ENCODE measurements at places on chromosomes 3 and 15. TPM values are rescaled to one million over a fixed set of nuclear protein-coding genes. Genes with fewer than 3 reads are reported as not detected.

GRCh38 chr15:99708563-99708962, 24.7 kb downstream of the LYSMD4 start:
- DNase-seq: peak; percentile 88

Gene FGF12
- 4.4 TPM for total RNA-seq

DNA sequence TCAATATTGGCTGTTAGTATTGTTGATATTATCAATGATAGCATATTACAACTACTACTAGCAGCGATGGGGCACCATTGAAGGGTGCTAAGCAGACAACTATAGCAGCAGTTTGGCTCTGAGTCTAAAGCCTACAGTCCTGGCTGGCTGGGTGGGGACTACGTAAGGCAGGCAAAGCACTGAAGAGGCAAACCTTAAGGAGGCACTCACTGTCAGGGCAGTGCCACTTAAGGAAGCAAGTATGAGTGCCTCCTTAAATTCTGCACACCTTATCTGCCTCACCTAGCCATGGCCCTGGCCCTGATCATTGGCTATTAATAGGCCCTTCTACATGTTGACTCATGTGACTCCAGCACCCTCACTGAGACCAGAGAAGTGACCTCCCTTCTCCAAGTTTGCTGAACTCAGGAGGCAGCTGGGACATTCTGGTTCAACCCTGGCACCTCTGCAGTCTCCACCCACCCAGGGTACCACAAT, 20.6 kb downstream of the CDCP1 start:
- DNase-seq: no peak

Gene TNFAIP8L3
- 0.33 TPM for total RNA-seq

Gene SI
- not detected for total RNA-seq

DNA sequence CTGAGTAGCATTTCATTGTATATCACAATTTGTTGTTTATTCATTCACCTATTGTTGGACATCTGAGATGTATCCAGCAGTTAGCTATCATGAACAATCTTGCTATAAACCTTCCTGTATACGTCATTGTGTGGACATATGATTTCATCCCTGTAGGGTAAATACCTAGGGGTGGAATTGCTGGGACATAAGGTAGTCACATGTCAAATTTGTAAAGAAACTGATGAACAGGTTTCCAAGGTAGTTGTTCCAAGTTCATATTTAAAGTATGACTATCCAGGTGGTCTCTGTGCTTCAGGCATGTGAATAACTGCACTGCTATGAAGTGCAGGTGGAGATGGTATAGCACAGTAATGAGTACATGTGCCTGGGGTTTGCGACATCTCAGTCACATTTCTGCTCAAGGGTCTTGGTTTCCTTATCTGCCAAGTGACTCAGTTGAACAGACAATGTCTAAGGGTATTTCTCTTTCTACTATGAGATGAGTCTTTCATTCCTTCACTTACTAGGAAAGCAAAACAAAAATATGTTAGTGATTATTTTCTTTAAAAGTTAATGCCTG, 229.0 kb upstream of the HES1 start:
- no peak for DNase-seq

DNA sequence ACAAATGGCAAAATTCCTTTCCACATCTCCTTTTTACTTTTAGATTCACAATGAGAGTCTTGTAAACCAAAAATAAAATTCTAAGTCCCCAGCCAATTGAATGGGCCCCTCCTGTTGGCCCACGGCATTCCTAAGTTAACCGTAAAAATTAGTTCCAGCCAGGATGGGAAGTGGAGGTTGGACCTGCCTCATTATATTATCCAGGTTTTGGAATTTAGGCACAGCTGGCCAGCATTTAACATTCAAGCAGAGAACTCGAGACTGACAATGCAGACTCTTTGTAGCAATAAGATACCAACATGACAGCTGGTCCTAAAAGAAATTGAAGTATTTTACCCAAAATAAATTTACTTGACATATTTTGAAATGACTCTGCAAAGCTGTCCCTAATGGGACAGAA, 321.0 kb upstream of the NAALADL2 start:
- DNase-seq: no peak

DNA sequence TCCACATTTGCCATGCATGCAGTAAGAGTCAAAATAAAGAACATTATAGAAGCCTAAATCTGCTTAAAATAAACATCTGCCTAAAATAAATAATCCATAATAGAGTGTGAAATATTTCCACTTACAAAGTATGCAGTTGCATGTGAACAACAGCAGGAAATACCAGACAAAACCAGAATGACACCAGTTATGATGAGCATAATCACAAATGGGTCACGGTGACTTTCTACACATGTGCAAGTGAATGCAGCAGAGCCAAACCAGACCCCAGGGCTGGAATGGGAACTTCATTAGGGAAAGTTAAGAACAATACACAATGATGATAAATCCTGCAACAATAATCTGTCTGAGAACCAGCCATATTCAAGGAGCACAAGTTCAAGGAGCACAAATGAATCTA, 615.5 kb downstream of the ROBO2 start:
- DNase-seq: no peak

Gene BCHE
- 48.5 TPM for total RNA-seq

Gene LCTL
- 0.10 TPM for total RNA-seq

Gene EFHB
- not detected for total RNA-seq

- DNase-seq: no peak
Measured at GRCh38 chr15:98903377-98904018, 104.1 kb downstream of the PGPEP1L start.

DNA sequence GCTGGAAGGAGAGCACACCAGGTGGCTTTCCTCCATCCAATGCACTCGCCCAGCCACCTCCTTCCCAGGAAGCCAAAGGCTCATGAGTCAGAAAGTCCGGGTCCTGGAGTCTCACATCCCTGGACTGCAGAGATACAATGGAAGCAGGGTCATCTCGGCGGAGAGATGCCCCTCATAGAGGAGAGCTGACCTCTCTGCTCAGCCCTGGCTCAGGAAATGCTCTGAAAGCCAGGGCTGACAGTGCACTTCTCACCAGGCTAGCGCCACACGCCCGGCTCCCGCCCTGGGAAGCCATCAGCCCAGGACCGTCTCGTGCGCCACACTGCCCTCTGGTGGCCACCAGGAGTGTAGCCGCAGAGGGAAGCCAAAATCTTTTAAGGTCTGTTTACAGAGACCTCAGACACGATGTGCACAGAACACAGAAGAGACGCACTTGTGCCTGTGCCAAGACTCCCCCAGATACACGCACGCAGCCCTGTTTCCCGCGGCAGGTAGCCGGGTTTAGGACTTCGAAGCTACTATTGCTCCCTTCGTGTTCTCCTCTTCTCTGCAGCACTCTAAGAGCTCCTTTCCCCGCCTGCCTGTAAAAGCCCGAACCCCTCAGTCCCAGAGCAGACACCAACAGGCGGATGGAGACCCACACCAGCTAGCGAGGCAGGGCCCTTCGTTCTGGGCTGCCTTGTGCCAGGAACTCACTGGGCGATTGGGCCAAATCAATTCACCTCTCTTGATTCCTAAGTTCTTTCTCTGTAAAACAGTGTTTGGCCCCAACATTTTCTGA, 9.7 kb downstream of the NTRK3 start:
- DNase-seq: peak; percentile 71

Gene GPR62
- total RNA-seq: not detected

Gene ZDHHC3
- 30.1 TPM for total RNA-seq

Gene VEPH1
- 8.9 TPM for total RNA-seq

DNA sequence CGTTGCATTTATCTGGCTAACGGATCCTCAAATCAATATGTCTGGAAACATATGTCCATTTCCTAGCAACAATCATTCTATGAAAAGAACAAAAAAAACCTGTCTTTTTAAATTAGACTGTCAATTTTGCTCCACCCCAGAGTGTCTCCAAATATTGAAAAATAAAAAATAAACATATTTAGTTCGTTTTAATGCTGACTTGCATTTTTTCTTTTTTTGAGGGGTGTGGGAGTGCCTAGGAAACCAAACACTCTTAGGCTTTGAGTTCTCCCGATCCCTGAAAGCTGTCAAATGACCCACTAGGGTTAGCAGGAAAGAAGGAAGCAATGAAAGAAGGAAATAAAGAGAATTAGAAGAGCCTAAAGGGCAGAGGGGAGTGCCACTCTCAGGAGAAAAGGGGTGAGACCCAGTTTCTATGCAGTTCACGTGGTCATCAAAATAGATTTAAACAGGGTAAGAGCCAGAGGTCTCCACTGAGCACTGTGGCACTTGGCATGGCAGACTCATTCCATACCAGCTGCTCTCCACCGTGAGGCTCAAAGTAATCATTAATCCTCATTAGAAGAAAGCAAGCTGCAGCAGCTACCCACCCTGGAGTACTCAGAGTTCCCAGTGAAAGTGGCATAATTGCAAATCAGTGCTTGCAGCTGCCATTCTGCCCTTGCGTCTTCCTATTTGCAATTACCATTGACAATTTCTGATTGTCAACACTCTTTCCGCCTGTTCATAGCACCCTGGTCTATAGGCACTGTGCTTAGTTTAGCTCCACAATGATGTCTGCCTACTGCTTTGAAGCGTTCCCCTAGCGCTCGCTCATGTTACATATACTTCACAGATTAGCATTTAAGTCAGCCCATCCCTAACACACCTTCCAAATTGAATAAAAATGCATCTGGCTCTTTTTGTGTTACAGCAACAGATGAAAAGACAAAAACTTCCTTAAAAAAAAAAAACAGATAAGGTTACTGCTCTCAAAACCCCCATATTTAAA, 32.3 kb downstream of the PDZRN3 start:
- DNase-seq: no peak

GRCh38 chr3:108599677-108600409, 10.3 kb downstream of the DZIP3 start:
- DNase-seq: no peak

Gene TICRR
- 5.1 TPM for total RNA-seq

- no peak for DNase-seq
Measured at GRCh38 chr3:114697401-114697800, 403.6 kb downstream of the TIGIT start.

- DNase-seq: no peak
Measured at GRCh38 chr3:35659768-35660167, 20.4 kb downstream of the ARPP21 start.

DNA sequence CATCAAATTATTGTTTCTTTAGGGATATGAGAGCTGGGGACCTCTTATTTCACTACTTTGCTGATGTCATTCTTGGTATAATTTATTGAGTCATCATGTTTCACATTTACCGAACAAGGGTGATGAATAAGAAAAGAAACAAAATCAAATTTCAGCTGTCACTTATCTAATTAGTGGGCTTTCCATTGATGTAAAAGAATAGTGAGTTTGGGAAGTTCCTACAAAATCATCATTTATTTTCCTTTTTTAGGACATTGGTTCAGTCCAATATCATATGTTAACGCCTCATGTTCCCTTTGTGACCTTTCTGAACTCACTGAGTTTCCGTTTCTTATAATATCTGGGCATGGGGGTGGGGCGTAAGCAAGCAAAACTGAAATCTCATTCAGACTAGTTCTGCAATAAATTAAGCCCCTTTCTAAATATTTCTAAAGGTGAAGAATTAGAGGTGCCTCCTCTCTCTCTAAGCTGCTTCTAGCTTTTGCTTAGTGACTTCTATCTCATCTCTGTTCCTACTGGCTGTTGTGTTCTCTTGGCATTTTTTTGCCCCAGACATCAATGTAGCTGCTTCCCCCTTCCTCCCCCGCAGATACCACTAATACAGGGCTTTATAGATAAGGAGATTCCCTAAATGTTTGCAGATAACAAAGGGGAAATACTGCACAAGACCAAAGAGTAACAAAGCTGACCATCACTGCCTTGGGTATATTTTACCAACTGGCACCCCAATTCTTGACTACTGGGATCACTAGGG, 238.0 kb upstream of the CTNNB1 start:
- no peak for DNase-seq

GRCh38 chr3:43369404-43370292, 83.3 kb downstream of the SNRK start:
- DNase-seq: no peak

- DNase-seq: peak; percentile 98
Measured at GRCh38 chr3:9976721-9977709, 9.6 kb downstream of the EMC3 start.

- DNase-seq: no peak
Measured at GRCh38 chr3:154780263-154780662, 299.9 kb upstream of the MME start.

Gene SLC12A1
- not detected for total RNA-seq

Gene FBLN2
- not detected for total RNA-seq

Gene ADAMTS9
- 4.4 TPM for total RNA-seq

- peak; percentile 90 for DNase-seq
Measured at GRCh38 chr3:184565421-184566211, 4.0 kb downstream of the EPHB3 start.

- DNase-seq: no peak
Measured at GRCh38 chr3:193660698-193661411, 67.8 kb downstream of the OPA1 start.

DNA sequence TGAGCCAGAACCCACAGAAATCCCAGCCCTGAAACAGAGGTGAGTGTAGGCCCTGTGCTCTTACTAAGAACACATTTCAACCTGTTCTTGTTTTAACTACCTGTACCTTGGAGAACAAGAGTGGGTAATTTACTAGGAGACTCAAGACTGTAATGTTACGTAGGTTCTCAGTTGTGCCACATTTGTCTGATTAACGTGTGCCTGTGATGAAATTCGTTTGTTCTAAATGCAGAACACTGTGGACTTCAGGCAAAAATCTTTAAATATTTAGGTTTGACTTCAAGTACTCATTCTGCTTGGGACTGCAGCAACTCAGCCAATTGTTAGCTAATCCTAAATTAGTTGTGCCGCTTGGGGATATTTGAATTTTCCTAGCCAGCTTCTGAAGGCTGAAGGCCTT, 28.3 kb downstream of the GTF2E1 start:
- no peak for DNase-seq

Gene CKMT1A
- 1.1 TPM for total RNA-seq

Gene IP6K1
- total RNA-seq: 18.0 TPM

- DNase-seq: no peak
Measured at GRCh38 chr3:147881933-147882332, 472.8 kb downstream of the ZIC1 start.

Gene IQCF5
- not detected for total RNA-seq

DNA sequence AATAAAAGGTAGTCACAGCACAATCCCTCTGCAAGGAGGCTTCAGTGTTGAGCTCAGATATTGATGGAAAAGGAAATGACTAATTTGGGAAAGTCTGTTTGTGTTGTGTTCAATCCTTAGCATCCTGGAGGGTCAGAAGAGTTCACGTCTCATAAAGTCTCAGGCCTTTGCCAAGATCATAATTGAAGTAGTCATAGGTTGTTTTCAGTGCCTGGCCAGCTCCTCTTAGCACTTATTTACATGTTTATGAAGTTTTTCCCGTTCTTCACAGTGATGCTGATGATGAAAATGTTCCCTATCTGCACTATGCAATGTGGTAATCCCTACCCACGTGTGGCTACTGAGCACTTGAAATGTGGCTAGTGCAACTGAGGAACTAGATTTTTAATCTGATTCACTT, 61.6 kb upstream of the TGFBR2 start:
- peak; percentile 14 for DNase-seq

GRCh38 chr3:52805270-52806039, 10.9 kb downstream of the ITIH3 start:
- DNase-seq: no peak

GRCh38 chr15:51801391-51801835, 28.0 kb upstream of the TMOD3 start:
- peak; percentile 25 for DNase-seq

GRCh38 chr15:52558196-52558595, 10.6 kb downstream of the ARPP19 start:
- peak; percentile 69 for DNase-seq

GRCh38 chr3:14718539-14718938, 43.6 kb downstream of the C3orf20 start:
- DNase-seq: no peak
